ENCODE measurements at places on chromosomes 2 and 18. TPM values are rescaled to one million over a fixed set of nuclear protein-coding genes. Genes with fewer than 3 reads are reported as not detected.

DNA sequence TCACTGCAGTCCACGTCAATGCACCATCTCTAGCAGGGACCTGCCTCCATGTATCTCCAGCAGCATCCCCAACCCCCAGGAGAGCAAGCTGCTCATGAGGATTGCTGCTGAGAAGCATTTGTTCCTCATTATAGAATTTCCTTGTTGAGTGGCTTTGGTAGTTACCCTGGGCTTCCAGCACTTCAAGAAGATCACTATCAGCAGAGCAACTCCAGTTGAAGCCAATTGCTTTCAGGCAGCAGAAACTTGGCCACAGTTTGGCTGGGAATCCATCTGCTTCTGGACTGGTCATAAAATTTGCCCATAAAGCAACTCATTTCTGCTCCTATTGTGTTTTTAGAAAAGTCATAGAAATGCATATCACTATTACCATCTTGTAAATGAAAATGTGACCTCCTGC is 17.4 kb downstream of the TRPM8 start:
- no peak for DNase-seq

Gene LINC00305
- not detected for polyA plus RNA-seq

Gene PLEK
- polyA plus RNA-seq, result 2.8 TPM

Gene FAM161A
- 1.5 TPM for polyA plus RNA-seq

DNA sequence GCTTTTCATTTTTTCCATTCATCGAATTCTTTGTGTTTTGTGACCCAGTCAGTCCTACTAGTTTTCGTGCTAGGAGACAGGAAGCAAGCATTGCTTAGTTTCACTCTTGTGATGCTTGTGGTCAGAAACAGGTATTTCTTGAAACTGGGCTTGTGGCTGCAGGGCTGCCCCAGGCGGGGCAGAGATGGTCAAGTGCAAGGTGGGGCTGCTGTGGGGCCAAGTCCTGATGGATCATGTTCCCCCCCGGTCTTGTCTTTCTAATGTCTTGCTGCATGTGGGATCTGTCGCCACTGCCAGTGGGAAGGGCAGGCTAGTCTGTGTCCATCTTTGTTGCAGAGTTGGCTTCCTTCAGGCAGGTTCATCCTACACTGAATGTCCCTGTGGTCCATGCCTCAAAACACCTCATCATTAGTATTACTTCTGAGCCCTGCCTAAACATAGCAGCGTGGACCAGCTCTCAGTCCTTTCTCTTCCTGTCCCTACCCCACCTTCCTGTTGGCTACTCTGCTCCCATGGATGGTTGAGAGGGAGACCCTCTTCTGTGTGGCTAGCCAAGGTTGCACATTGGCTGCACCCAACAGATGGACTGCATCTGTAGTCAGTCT is 38.7 kb downstream of the INPP4A start:
- no peak for DNase-seq

DNA sequence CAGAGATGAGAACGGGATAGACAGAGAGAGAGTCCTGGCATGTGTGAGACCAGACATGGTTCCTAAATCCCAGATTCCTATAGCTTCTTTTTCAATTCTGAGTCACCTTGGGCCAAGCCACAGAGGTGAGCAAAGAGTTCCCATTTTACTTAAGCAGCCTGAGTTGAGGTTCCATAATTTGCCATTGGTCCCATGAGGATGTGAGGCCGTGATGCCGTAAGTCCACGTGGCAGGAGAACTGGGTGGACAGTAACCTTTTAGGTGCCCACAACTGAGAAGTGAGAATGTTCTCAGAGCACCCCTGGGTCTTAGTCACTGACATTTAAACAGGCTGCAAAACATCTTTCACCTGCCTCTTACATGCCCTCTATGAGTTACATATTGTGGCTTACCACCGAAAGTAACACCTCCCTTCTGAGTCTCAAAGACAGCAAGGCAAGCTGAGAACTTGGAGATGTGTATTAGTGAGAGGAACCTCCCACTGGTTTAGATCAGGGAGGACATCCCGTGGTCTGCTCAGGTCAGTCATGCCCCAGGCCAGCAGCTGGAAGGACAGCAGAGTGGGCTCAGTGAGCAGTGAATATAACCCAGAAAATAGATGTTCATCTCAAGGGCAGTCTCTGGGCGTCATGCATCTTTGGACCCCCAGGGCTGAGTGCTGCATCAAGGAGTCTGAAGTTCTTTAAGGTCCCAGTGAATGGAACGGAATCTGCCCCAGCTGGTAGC is 127.9 kb upstream of the LGALSL start:
- DNase-seq, result no peak
